ENCODE measurements at places on chromosomes 6 and 20.

- DNase-seq: no peak
Measured at GRCh38 chr6:7260291-7261031, 52.5 kb downstream of the SSR1 start.

DNA sequence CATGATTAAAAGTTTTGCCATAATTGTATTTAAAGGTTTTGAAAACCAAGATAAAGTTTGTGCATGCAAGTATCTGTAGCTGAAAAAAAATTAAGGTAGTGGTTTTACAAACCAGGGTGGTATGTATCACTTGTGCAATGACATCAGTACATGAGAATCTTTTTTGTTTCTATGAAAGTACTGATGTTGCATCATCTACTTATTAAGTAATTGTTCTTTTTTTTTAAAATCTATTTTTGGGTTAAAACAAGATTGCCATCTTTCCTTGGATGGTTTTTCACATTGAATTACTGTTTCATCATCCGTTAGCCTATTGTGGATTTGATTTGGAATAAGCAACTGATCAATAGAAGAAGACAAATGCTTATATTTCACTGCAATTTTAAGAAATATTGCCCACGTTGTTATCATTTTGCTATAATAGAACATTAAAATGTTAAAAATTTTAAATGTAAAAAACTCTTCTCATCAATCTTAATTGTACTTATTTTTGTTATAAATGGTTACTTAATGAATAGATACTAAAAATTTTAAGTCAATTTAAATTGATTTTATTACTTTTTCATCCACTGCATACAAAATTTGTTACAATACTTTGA lies 39.8 kb upstream of the TAGAP start:
- DNase-seq: no peak

- no peak for DNase-seq
Measured at GRCh38 chr6:170075659-170076223, 215.1 kb downstream of the DLL1 start.

- no peak for DNase-seq
Measured at GRCh38 chr6:26216359-26216885, 129.2 kb downstream of the HFE start.

Measured in left ventricle myocardium inferior (tissue), 1 donor.